ENCODE measurements at places on chromosomes 11 and 22.

DNA sequence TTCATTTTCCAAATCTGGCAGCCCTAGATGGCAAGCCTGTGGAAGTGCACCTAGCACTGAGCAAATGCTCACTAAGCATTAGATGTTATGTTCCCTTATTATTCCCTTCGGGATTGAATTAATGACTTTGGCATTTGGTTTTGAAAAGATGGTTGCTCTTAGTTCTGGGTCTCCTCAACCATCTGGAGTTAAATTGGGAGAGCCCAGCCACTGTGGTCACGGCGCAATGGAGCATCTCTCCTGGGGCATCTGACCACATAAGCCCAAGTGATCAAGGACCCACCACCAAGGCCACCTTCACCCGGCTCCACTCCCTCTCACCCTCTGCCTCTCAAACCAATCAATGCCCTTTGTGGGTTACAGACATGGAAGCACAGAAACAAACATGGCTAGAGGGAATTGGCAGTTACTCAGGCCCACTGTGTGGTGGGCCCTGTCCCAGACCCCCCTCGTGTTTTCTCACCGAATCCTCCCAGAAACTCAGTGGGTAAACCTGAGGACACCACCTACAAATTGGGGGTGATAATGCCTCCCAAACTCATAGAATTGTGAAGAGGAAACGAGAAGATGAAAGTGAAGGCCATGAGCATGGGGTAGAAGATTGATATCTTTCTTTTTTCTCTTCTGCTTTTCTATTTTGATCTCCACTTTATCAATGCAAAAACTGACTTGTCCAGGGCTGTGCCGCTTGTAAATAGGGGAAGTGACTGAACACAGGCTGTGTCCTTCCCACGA lies 52.2 kb downstream of the IRAG1 start:
- no peak for DNase-seq

GRCh38 chr22:33327348-33327860 lies 269.2 kb upstream of the SYN3 start:
- DNase-seq = no peak

GRCh38 chr11:133338588-133338987 lies 193.7 kb downstream of the OPCML start:
- no peak for DNase-seq

DNA sequence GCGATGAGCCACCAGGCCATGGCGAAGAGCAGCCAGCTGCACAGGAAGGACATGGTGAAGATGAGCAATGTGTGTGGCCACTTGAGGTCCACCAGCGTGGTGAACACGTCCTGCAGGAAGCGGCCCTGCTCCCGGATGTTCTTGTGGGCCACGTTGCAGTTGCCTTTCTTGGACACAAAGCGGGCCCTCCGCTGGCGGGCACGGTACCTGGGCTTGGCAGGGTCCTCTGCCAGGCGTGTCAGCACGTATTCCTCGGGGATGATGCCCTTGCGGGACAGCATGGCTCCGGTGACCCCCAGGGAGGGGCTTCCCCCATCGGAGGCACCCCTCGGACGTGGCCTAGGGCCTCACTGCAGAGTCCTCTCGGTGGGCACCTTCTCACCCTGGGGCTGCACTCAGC lies 648 bp downstream of the KCNJ11 start:
- no peak for DNase-seq

Data from T-helper 2 cell treated with Interferon-gamma antibody and Interleukin-4, amounts not matched to agents 5 μg/mL and 100 μg/mL, for 36 hours (primary cell).